Osteocyte (in vitro differentiated cells): ENCODE measurements at places on chromosomes 3 and 15. TPM values are rescaled to one million over a fixed set of nuclear protein-coding genes. Genes with fewer than 3 reads are reported as not detected.

TMCO5A gene
- total RNA-seq, result not detected in 2 replicates

POC1A gene
- 4.9 and 5.1 TPM in 2 replicates for total RNA-seq

PLCL2 gene
- total RNA-seq, result 1.8 and 2.1 TPM in 2 replicates

COLQ gene
- total RNA-seq, result 2.6 and 3.1 TPM in 2 replicates

MUC4 gene
- total RNA-seq, result not detected in 2 replicates

HTD2 gene
- 3.2 and 7.7 TPM in 2 replicates for total RNA-seq

SEMA6D gene
- 11.9 and 12.1 TPM in 2 replicates for total RNA-seq

SRGAP3 gene
- 1.5 and 2.6 TPM in 2 replicates for total RNA-seq

- no peaks in the 10 kb centered on the region for H3K4me1 ChIP-seq
- no peak for DNase-seq
- H3K4me3 ChIP-seq, result no peak overlapping the region
- H3K27me3 ChIP-seq, result no peaks in the 10 kb centered on the region
Observed at GRCh38 chr3:136432685-136433084, 182.5 kb downstream of the PCCB start.

DNA sequence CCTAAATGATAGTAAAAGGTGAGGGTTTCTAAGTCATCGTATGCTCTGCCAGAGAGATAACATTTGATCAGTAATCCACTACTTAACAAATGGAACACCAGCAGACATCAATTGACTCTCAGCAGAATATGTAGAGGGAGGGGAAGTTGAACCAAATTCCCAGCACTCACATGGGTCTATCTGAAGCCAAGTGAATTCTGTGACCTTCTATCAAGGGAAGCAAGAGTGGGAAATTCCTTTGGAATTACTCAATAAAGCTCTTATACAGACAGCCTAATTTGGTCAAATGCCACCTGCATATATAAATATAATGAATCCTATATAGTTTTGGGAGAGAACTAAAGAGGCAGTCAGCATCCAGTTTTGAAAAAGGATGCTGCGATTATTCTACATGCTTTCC is 15.8 kb upstream of the KCNMB2 start:
- H3K27me3 ChIP-seq, result no peaks in the 10 kb centered on the region
- no peak for DNase-seq
- H3K4me1 ChIP-seq, result peaks cover 8% of the 10 kb centered on the region
- H3K36me3 ChIP-seq, result no peaks in the 10 kb centered on the region
- no peak overlapping the region for H3K27ac ChIP-seq

GRCh38 chr15:51936105-51936478 is 35.5 kb downstream of the LEO1 start:
- no peaks in the 10 kb centered on the region for H3K27me3 ChIP-seq
- H3K27ac ChIP-seq, result peak overlapping the region; percentile 42
- no peaks in the 10 kb centered on the region for H3K4me1 ChIP-seq

DNA sequence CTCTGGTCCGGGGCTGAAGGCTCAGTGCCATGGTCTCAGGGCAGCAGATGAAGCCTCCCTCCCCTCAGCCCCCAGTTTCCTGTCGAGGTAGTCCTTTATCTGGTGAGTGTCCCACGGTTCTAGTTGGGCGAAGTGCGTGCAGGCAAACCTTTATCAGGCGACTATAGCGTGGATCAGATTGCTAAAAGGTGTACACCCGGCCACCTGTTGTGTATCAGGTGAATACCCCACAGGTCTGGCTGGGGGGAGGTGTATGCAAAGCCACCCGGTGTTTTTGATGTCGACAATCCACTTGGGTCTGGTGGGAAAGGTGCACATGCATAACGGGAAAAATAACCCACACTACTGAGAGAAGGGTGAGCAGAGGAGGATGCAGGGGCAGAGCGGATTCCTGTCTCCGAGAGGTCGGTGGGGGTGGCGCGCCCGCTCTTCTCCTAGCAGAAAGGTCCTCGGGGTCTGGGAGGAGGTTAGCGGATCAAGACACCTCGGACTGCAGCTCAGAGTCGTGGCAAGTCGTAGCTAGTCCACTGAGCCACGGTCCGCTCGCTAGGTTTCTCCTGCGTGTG is 507 bp downstream of the SLC12A6 start:
- peak overlapping the region; percentile 82 for H3K4me3 ChIP-seq
- DNase-seq, result no peak
- H3K36me3 ChIP-seq, result peaks cover 16% of the 10 kb centered on the region
- peaks cover 71% of the 10 kb centered on the region for H3K4me1 ChIP-seq
- H3K27ac ChIP-seq, result peak overlapping the region; percentile 97
- no peaks in the 10 kb centered on the region for H3K27me3 ChIP-seq

- peaks cover 2% of the 10 kb centered on the region for H3K36me3 ChIP-seq
- H3K27ac ChIP-seq, result peak overlapping the region; percentile 63
- peaks cover 27% of the 10 kb centered on the region for H3K4me1 ChIP-seq
- H3K27me3 ChIP-seq, result no peaks in the 10 kb centered on the region
- peak overlapping the region; percentile 12 for H3K4me3 ChIP-seq
Observed at GRCh38 chr3:189588070-189588469, 43.1 kb upstream of the TP63 start.

DNA sequence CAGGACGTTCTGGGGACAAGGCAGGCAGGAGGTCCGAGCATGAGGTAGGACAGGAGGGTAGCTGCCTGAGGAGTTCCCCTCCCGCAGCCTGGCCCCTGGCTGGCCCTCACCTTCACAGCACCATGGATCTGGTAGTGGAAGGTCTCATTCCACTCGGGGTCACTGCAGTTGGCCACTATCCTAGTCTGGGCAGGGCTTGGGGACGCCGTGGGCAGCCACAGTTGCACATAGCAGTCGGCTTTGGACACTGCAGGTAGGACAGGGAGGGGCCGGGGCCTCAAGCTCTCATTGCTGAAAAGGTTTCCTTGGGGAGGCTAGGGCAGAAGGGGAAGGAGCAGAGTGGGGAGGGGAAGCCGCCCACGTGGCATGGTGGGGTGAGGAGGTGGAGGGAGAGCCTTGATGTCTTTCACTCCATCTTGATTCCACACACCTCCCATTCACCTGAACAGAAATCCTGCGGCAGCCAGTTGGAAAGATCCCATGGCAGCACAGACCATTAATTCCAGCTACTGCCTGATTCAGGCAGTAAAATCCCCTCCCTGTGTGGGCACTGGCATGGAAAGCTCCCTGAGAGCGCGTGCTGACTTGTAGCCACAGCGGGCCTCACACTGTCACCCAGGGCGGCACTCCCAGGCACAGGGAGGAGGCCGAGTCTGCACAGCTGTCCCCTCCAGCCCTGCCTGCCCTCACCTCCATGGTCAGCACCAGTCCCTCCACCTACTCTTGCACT is 2.1 kb downstream of the PLA2G4F start:
- no peak overlapping the region for H3K27ac ChIP-seq
- no peak overlapping the region for H3K4me3 ChIP-seq
- H3K36me3 ChIP-seq, result peaks cover 4% of the 10 kb centered on the region
- DNase-seq, result no peak

DNA sequence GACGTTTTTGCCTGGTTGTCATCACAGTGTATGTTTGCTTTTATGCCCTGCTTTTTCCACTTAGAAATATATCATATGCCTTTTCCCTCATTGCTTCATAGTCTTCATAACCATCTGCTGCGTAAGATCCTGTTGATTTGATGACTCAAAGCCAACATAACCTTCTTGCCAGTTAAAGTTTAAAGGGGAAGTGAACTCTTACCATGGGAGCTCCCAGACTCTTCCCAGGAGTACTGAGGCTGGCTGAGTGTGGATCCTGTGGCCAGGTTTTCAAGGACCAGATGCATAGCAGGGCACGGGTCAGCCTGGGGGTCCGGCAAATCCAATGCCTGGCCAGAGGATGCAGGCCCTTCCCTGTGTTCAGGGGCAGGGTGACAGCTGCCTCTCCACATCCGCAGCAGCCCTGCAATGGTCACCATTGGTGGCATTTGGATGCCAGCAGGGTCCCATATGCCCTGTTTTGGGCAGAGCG is 42.0 kb upstream of the SACM1L start:
- H3K4me3 ChIP-seq, result no peak overlapping the region
- H3K27ac ChIP-seq, result peak overlapping the region; percentile 89
- peaks cover 65% of the 10 kb centered on the region for H3K4me1 ChIP-seq
- peaks cover 14% of the 10 kb centered on the region for H3K36me3 ChIP-seq
- peak; percentile 59 for DNase-seq
- no peaks in the 10 kb centered on the region for H3K27me3 ChIP-seq

- H3K27me3 ChIP-seq, result no peaks in the 10 kb centered on the region
- H3K4me3 ChIP-seq, result no peak overlapping the region
- H3K4me1 ChIP-seq, result no peaks in the 10 kb centered on the region
- H3K27ac ChIP-seq, result no peak overlapping the region
- DNase-seq, result no peak
Observed at GRCh38 chr3:63228677-63229076, 49.4 kb upstream of the SYNPR start.
